ENCODE measurements at places on chromosomes 7 and 10.

DNA sequence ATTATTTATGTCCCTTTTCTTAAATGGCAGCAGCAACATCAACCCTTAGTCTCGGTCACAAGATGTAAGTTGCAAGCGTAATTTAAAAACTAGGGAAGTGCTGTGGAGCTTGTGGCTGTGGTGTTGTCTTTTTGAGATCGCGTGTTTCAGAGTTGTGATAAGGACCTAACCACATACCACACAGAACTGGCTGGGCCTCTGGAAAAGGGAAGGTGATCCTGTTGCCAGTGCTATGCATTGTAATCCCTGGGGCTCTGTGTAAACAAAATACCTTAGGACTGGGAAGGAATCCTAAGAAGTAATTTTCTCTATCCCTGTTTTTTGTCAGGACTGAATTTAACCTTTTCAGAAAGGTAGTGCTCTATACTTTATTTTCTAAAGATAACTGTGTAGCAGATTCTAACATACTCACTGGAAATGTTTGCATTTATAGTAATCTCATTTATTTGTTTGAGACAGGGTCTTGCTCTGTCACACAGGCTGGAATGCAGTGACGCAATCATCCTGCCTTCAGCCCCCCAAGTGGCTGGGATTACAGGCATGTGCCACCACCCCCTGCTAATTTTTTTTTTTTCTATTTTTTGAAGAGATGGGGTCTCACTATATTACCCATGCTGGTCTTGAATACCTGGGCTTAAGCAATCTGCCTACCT is 60.4 kb downstream of the INPP5F start:
- peak; percentile 61 for DNase-seq

DNA sequence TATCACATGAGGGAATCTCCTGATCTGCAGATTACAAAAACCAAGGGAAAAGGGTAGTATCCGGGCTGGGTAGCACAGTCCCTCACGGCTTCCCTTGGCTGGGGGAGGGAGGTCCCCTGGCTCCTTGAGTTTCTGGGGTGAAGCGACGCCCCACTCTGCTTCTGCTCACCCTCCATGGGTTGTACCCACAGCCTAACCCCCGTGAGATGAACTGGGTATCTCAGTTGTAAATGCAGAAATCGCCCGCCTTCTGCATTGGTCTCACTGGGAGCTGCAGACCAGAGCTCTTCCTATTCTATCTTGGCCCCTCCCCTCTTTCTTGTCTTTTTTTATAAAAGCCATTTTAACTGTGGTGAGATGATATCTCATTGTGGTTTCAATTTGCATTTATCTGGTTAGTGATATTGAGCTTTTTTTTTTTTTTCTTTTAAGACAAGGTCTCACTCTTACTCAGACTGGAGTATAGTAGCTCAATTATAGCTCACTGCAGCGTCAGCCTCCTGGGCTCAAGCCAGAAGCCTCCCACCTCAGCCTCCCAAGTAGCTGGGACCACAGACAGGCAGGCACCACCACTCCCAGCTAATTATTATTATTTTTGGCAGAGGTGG is 87.8 kb downstream of the ABCC2 start:
- DNase-seq = peak; percentile 70

- peak; percentile 80 for DNase-seq
Observed at GRCh38 chr7:34107276-34107675, 201.9 kb downstream of the BMPER start.

DNA sequence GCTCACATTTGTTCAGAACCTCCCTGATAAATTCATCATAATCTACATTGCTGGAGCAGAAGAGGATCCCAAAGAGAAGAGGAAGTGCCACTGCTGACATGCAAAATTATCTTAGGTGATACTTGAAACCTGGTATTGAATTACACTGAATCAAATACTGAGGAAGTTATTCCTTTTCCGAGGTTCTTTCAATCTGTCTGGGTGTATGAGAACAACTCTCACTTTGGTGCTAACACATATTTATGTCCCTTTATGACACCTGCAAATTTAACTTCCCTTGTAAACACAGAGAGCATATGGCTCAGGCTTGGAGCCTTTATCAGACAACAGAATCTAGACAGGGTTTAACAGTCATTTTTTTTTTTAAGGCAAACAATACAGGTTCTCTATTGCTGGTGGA is 131.4 kb downstream of the SRPK2 start:
- no peak for DNase-seq
